Hippocampal formation (tissue), 2 donors: ENCODE measurements at places on chromosomes 5 and 9.

DNA sequence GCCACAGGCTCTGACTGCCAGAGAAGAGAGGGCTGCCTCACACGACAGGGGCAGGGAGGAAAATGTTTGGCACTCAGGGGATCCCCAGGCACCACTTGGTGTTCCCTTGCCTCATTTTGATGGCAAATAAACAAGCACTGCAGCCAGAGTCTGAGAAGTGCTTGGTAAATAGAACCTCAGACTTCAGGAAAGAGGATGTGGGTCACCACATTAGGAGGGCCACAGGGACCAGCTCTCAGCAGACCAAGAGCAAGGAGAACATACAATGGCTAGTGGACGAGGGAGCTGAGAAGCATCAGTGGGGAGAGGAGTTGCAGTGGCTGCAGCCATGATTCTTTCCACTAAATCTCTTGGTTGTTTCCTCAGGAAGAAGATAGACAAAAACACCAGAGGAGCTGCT, 413.9 kb downstream of the GADD45G start:
- peak; percentile 20 for DNase-seq

GRCh38 chr5:82147860-82148573, 130.1 kb downstream of the RPS23 start:
- no peak for DNase-seq

DNA sequence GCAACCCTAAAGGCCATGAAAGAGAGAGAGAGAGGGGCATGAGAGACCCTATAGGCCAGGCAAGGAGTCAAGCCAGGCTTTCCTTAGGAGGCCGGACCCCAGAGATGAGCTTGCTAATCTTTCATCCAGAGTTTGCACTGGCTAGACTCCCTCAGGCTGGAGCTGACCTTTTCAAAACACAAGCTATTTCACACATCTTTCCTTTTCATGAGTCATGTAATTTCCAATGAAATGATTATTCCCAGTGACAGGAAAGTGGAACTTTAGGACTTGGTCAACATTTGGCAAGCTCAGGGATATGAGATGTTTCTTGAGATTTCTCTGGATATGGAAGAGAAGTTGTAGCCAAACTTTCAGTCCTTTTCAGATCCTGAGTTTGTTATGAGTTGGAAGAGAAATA, 117.7 kb downstream of the TARS1 start:
- DNase-seq: no peak

- no peak for DNase-seq
Measured at GRCh38 chr9:93354451-93354850, 97.0 kb upstream of the FAM120A start.

- no peak for DNase-seq
Measured at GRCh38 chr5:100161868-100162267, 373.3 kb upstream of the FAM174A start.

DNA sequence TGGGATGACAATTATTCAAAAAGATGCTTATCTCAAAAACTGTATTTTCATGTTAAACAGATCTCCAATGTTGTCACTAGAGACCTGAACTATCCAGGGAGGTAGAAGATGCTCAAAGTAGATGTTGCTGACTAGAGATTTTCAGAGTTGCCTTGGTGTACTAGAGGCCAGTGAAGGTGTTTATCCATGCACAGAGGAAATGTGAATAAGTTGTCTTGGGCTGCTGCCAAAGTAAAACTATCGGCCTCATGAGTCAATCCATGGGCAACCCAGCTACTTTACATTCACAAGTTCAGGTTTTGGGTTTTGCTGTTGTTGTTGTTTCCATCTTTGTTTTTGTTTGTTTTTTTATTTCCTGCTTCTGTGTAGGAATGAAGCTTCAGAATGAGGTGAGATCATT, 141.1 kb upstream of the RANBP3L start:
- no peak for DNase-seq

GRCh38 chr9:112443200-112443599, 43.4 kb upstream of the KIAA1958 start:
- DNase-seq: peak; percentile 5

GRCh38 chr9:117080765-117081390, 334.0 kb downstream of the ASTN2 start:
- no peak for DNase-seq

DNA sequence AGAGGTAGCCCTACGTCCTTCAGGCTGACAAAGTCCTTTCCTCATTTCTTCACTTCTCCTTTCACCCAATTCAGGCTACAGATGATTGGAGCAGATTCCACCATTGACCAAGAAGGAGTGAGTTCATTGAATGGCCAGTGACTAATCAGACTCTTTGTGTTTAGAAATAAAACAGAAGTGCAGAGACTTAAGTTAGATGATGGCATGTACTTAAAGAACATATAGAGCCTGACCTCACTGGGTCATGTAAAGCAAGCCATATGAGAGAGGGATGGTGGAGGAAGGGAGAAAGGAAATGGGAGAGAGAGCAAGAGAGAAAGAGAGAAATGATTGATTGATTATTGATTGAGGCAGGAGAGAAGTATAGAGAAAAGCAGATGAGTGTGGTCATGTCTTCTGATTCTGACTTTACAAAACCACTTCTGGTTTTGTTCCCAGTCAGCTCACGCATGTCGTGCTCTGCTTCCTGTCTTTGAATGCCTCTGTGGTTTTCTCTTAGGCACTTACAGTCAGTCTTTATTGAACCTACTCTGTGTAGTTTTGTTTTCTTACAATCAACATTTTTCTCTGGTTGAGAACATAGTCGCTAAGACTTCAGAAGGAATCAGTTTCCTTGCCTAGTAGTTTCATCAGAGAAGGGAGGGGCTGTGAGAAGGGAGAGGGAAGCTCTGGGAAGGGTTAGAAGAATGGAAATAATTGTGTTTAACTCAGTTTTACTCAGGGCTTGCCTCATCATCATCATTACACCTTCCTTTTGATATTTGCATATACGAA, 149.2 kb upstream of the KLF9 start:
- DNase-seq: no peak

- no peak for DNase-seq
Measured at GRCh38 chr5:145946112-145946861, 9.9 kb downstream of the SH3RF2 start.
